ENCODE measurements at places on chromosomes 4 and X.

- no peaks in the 10 kb centered on the region for H3K36me3 ChIP-seq
- no peaks in the 10 kb centered on the region for H3K27me3 ChIP-seq
- peaks cover 10% of the 10 kb centered on the region for H3K4me1 ChIP-seq
- H3K27ac ChIP-seq = no peak overlapping the region
- no peak for DNase-seq
Observed at GRCh38 chr4:153074936-153075630, 129.2 kb upstream of the TRIM2 start.

GRCh38 chr4:183158062-183158461 lies 59.0 kb downstream of the WWC2 start:
- DNase-seq = no peak
- peaks cover 2% of the 10 kb centered on the region for H3K27me3 ChIP-seq
- no peak overlapping the region for H3K27ac ChIP-seq

GRCh38 chrX:119982145-119982544 lies 38.6 kb upstream of the NKAP start:
- peaks cover 27% of the 10 kb centered on the region for H3K27me3 ChIP-seq
- H3K27ac ChIP-seq = no peak overlapping the region
- no peak overlapping the region for H3K4me3 ChIP-seq
- DNase-seq = no peak

DNA sequence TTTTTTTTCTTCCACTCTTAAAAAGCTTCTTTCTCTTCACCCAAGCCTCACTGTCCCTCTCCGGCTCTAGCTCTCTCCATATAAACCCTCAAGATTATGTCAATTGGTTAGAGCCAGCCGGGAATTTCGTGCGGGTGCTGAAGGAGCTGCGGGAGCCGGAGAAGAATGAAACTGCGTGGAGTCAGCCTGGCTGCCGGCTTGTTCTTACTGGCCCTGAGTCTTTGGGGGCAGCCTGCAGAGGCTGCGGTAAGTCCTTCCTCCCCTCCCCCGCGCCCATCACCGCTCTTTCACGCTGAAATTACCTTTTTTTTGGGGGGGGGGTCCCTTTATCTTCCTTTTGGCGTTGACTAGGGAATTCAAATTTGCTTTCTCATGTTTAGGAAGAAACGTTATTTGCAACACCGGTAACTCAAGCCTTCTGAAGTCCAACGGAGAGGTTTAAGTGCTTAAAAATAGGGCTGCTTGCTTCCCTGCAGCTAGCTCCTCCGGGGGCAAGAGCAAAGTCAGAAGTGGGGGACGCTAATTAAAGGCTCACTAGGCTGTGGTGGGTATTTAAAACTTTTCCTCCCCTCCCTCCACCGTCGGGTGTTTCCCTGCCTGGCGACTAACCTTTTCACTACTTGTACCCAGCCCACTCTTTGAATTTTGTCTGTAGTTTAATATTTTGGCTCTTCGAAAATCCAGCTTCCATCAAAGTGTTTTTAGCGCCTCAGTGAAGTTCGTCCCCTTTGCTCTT lies 491 bp downstream of the COL4A5 start:
- H3K4me1 ChIP-seq = peaks cover 6% of the 10 kb centered on the region
- H3K27ac ChIP-seq = no peak overlapping the region
- peaks cover 72% of the 10 kb centered on the region for H3K27me3 ChIP-seq
- DNase-seq = no peak
- H3K36me3 ChIP-seq = no peaks in the 10 kb centered on the region
